ENCODE measurements at places on chromosomes 12 and 14. TPM values are rescaled to one million over a fixed set of nuclear protein-coding genes. Genes with fewer than 3 reads are reported as not detected.
A peak's percentile ranks its signal among the peaks of the same experiment; 100 is the strongest.

Gene ESPL1
- total RNA-seq: 65.8 TPM

Gene TBX5
- total RNA-seq: not detected

Gene RBP5
- 0.65 TPM for total RNA-seq

Gene HSPB8
- total RNA-seq: 0.58 TPM

Gene SIX1
- total RNA-seq: 0.44 TPM

Gene CLEC2B
- 0.19 TPM for total RNA-seq

Gene BTG1
- 95.1 TPM for total RNA-seq

Gene AMDHD1
- 0.30 TPM for total RNA-seq

Gene PSMB5
- total RNA-seq: 199 TPM

Gene PDE3A
- 2.4 TPM for total RNA-seq

- H3K27ac ChIP-seq: no peak overlapping the region
- no peaks in the 10 kb centered on the region for H3K27me3 ChIP-seq
- H3K36me3 ChIP-seq: no peaks in the 10 kb centered on the region
- no peak overlapping the region for H3K4me3 ChIP-seq
- no peak for DNase-seq
Observed at GRCh38 chr12:3622021-3622821, 130.7 kb downstream of the CRACR2A start.

GRCh38 chr14:48243900-48244299 is 568.5 kb upstream of the MDGA2 start:
- no peaks in the 10 kb centered on the region for H3K36me3 ChIP-seq
- no peak overlapping the region for H3K27ac ChIP-seq
- no peak for DNase-seq
- H3K4me3 ChIP-seq: no peak overlapping the region
- no peaks in the 10 kb centered on the region for H3K4me1 ChIP-seq

DNA sequence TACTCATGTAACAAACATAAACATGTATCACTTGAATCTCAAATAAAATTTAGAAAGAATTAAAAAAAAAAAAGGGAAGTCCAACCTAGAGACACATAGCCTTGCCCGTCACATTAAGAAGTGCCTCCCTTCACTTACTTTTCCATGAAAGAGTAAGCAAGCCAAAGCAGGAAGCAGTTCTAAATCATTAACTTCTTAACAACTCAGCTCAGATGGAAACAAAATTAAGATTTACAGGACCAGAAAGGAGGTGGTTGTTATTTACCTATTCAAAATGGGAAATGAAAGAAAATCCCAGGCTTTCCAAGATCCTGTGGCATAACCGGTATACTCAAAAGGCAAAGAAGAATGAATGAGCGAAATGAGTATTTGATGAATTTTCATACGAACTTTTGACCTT is 258.6 kb upstream of the DCN start:
- H3K36me3 ChIP-seq: no peaks in the 10 kb centered on the region
- no peak for DNase-seq
- no peaks in the 10 kb centered on the region for H3K4me1 ChIP-seq
- H3K27ac ChIP-seq: no peak overlapping the region

- no peak for DNase-seq
- H3K4me3 ChIP-seq: no peak overlapping the region
- H3K36me3 ChIP-seq: peaks cover 3% of the 10 kb centered on the region
- no peak overlapping the region for H3K27ac ChIP-seq
- no peaks in the 10 kb centered on the region for H3K4me1 ChIP-seq
- H3K27me3 ChIP-seq: no peaks in the 10 kb centered on the region
Observed at GRCh38 chr12:94372461-94372860, 87.2 kb downstream of the CEP83 start.

DNA sequence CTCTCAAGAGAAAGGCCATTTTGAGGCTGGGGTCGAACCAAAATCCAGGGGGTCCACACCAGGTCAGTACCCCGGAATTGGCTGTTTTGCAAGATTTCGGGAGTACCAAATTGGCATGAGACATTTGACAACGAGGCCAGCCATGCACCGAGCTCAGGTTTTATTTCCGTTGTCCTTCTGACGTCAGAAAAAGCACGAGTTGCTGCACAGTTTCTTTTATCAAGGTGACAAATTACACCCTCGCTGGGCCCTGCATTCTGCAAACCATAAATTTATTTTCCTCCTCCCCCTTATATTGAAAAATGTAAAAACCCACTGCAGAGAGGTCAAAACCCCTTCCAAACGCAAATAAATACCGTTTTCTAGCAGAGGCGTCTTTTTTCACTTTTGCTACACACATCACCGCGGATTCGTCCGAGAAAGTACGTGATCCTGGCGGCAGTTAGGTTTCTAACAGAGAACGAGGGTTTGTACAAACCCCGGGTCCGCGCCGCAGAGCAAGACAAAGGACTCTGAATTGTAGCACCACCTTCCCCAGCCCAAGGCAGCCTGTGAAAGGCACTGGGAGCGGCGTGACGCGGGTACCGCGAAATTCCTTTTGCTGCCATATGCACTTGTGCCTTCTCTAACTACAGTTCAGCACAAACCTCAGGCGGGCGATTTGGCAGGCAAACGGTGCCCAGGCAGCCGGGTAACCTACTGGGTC is 1.8 kb downstream of the SLC38A1 start:
- no peak overlapping the region for H3K27ac ChIP-seq
- H3K4me1 ChIP-seq: peaks cover 27% of the 10 kb centered on the region
- H3K27me3 ChIP-seq: no peaks in the 10 kb centered on the region
- peak; percentile 52 for DNase-seq

GRCh38 chr12:84607170-84607819 is 305.3 kb downstream of the SLC6A15 start:
- H3K27me3 ChIP-seq: no peaks in the 10 kb centered on the region
- no peak overlapping the region for H3K27ac ChIP-seq
- H3K4me3 ChIP-seq: no peak overlapping the region
- H3K36me3 ChIP-seq: no peaks in the 10 kb centered on the region
- no peak for DNase-seq
- H3K4me1 ChIP-seq: no peaks in the 10 kb centered on the region

- DNase-seq: no peak
- H3K27me3 ChIP-seq: no peaks in the 10 kb centered on the region
- peaks cover 3% of the 10 kb centered on the region for H3K36me3 ChIP-seq
- peaks cover 28% of the 10 kb centered on the region for H3K4me1 ChIP-seq
Observed at GRCh38 chr14:25007832-25008231, 42.1 kb downstream of the STXBP6 start.

DNA sequence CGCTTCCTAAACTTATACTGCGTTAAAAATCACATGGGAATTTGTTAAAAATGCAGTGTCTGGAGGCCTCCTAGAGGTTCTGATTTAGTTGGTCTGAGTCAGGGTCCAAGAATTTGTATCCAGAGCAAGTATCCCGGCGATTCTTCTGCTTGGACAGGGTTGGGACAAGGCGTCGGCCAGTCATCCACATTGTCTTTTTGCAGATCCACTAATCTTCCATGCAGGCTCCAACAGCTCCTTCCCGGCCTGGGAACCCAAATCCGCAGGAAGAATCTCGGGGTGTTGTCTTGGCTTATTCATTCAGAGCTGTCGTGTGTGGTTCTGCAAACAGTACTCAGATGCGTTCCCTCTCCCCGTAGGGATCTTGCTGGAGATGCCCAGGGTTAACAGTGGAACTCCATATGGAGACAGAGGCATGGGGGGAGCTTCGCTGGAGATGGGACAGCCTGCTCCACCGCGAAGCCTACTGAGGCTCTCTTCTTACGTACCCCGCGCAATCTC is 25.3 kb downstream of the GPRC5D start:
- DNase-seq: no peak
- no peaks in the 10 kb centered on the region for H3K27me3 ChIP-seq
- no peak overlapping the region for H3K4me3 ChIP-seq
- H3K36me3 ChIP-seq: peaks cover 2% of the 10 kb centered on the region

DNA sequence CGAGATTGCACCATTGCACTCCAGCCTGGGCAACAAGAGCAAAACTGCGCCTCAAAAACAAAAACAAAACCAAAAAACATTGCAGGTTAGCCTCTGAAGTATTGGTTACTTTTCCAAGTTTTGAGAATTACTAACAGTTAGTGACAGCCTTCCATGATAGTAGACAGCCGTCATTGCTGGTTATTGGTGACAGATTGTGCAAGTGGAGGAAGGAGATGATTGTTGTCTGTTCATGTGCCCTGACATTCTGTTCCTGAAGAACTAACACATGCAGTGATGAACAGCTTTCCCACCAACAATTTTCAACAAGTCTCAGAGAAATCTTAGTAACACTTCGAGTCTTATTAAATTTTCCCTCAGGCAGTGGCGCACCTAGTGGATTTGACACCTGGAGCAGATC is 89.3 kb upstream of the NAP1L1 start:
- no peak for DNase-seq
- H3K4me1 ChIP-seq: peaks cover 7% of the 10 kb centered on the region
- H3K27me3 ChIP-seq: peaks cover 10% of the 10 kb centered on the region
- H3K36me3 ChIP-seq: peaks cover 3% of the 10 kb centered on the region

DNA sequence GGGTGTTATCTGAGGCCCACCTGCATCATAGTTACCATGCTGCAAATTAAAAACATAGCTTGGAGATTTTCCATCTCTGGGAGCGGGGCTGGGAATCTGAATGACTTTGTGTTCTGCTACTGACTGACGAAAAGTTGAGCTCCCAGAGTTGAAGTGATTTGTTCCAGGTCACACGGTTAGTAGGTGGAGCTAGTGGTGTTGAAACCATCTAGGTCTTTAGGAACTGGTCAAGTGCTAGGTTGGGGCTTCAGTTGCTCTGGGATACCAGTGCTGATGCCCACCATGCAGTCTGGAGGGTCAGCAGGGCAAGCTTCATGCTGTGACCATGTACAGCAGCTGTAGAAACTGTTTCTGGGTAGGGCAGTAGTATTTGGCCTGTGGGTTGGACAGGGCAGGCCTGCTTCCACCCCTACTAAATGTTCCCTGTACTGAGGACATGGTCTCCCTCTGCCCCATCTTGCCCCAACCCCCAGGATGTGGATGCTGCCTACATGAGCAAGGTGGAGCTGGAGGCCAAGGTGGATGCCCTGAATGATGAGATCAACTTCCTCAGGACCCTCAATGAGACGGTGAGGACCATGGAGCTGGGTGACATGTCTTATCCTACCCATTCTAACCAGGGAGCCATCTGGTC is 5.3 kb downstream of the KRT7 start:
- H3K36me3 ChIP-seq: no peaks in the 10 kb centered on the region
- H3K4me3 ChIP-seq: no peak overlapping the region
- peaks cover 4% of the 10 kb centered on the region for H3K4me1 ChIP-seq
- peaks cover 36% of the 10 kb centered on the region for H3K27me3 ChIP-seq
- H3K27ac ChIP-seq: no peak overlapping the region

DNA sequence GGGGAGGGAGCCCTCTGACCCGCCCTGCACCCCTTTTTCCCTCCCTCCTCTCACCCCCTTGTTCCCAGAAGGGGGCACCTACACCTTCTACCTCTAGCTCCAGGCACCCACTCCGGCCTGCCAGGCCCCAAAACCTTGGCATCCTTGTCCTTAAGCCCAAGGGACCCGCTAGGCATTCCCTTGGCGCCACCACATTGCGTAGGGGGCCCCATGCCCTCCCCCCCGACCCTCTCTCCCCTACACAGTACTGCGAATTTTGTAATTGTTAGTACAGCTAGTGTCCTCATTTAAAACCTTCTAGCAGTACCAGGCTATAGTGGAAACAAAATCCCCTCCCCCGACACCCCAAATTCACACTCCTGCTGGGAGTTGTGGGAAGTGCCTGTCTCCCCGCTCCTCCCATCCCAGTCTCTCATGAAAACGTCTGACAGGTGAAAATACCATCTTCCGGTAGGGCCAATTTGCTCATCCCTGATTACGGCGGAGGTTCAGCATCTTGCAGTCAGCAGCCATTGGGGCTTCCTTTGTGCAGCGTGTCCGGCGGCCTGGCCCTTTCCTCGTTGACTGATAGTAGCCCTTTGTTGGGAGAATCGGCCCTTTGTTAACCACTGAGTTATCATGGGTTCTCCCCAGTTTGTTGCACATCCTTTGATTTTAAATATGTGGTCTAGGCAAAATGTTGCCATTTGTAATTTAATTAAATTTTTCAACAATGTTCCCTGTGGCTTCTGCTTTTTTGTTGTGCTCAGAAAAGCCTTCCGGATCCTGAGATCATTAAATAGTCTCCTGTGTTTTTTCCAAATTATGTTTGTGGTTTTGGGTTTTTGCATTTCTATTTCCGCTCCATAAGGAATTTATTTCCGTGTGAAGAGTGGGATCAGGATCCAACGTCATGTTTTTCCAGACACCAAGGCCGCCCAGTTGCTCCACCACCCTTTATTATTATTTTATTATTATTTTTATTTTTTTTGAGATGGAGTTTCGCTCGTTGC is 7.9 kb upstream of the CEP170B start:
- peak overlapping the region; percentile 4 for H3K4me3 ChIP-seq
- H3K27me3 ChIP-seq: peaks cover 20% of the 10 kb centered on the region
- peak overlapping the region; percentile 98 for H3K27ac ChIP-seq
- peaks cover 9% of the 10 kb centered on the region for H3K4me1 ChIP-seq

DNA sequence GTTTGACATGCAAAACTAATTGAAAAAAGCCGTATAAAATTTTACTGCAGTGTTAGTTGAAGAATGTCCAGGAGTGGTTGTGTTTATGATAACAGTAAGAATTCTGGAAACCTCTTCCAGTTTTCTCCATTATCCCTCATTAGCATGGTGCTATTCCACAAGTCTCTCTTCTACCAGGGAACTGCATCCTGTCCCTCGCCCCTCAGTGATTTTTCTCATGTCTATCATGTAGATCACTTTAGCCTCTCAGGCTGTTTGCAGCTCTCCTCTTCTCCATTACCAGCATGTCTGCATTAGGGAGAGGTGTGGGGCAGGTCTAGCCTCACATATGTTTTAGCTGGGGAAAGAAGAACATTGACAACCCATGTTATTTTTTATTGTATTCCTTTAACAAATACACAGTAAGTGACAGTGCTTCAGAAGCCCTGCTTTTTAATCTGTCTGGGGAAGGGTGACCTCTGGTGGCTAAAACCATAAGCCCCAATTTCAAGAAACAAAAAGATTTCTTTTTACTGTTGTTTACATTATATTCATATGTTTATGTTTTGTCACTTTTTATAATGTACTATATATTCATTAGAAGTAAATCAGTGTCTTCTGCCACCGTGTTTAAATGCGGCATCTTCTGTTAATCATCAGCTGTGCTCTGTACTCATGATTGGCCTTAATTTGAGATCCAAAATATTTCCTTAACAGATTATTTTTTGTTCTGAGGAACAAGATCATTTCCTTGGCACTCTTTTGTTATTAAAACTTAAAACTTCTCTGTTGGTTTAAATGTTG is 70.7 kb downstream of the RASSF8 start:
- peaks cover 15% of the 10 kb centered on the region for H3K4me1 ChIP-seq
- peak; percentile 43 for DNase-seq
- H3K4me3 ChIP-seq: no peak overlapping the region
- no peak overlapping the region for H3K27ac ChIP-seq
- H3K36me3 ChIP-seq: peaks cover 4% of the 10 kb centered on the region

DNA sequence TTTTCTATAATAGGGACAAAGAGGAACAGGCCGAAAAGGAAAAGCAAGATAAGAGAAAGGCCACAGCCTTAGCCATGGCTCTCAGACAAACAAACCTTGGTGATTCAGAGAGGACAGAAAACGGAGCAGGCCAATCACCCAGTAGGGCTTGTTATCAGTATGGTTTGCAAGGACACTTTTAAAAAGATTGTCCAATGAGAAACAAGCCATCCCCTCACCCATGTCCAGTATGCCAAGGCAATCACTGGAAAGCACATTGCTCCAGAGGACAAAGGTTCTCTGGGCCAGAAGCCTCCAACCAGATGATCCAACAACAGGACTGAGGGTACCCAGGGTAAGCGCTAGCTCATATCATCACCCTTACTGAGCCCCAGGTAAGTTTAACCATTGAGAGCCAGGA is 243.8 kb upstream of the BTG1 start:
- peaks cover 21% of the 10 kb centered on the region for H3K36me3 ChIP-seq
- DNase-seq: no peak
- no peaks in the 10 kb centered on the region for H3K4me1 ChIP-seq
- no peaks in the 10 kb centered on the region for H3K27me3 ChIP-seq
- no peak overlapping the region for H3K4me3 ChIP-seq
- H3K27ac ChIP-seq: no peak overlapping the region
